ENCODE measurements at places on chromosomes 4 and X.

DNA sequence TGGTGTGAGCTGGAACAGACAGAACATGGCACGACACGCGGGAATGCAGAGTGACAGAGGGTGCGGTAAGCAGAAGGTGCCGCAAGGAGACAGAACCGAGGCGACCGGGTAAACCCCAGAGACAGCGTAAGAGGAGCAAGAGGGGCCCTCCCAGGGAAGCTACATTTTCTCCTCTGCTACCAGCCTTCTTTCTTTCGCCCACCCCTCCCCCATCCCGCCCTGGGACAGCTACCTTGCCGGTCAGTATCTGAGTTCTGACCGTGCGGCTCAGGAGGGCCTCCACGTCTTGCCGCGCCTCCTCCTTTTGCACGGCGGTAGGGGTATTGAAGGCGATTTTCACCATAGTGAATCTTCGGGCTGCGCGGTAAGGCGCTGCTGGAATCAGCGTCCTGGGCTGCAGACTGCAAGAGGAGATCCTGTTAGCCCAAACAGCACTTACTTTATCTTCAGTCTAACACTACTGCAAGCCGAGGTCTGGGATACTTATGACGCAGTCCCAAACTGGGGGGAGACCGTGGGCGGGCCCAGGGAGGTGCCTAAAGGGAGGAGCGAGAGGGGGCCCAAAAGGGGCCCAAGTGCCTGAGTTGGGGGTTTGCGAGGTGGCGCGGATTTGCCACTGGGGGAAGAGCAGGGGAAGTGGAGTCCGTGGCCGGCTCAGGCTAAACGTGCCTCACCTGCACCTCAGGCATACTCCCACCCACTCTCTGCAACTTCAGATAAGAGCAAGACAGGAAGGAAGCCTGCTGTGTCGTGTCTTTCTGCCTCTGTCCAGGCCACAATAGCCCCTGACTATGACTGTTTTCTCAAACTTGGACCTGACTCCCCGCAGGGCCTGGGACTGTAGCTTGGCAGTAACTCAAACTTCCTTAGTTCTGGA, at the start of gene ITM2A:
ITM2A (minus strand) TSS at position 462 of the 877 bp plus-strand sequence; CDS start at position 343, 119 bp downstream.
- DNase-seq, result no peak

DNA sequence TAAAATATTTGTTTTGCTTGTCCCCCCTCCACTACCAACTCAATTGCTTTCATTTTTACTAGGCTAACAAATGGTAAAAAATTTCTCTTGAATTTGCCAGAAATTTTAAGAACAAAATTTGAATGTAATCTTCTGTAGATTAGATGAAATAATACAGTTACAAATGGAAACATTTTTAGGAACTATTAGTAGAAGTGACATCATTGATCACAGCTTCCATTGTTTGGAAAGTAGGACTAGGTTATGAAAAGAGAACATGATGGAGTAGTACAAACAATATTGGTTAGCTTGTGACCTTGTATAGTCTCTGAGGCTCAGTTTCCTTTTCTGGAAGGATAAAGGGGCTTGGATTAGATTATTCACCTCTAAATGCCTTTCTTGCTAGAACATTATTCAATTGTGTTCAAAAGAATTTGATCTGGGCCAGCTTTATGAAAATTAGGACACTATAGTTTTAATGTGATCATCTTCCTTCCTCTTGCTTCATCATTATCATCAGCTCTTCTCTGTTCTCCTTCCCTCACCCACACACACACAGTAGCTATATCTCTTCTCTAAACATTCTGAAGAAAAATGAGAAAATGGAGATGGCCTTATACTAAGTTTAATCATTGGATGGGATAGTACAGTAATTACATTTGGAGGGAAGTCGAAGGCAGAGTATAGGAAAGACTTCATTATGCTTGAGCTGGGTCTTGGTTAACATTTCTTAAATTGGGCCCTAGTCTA, 9.9 kb downstream of the MTMR1 start:
- no peak for DNase-seq

DNA sequence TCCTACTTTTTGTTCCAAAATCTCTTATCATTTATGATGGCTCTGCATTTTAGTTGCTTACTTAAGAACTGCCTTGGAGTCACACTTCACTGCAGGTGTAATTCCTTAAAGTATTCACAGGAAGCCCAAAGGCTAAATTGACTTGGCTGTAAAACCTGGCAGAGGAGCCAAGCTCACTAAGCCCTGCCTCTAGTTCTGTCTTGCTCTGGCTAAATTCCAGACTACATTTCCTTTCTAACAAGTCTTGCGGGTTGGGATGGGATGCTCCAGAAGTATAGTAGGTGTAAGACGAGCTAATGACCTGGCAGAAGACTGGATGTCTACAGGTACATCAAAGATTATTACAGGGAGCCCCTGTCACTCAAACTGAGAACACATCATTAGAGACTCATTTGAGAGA, 924.0 kb upstream of the INTU start:
- no peak for DNase-seq

- no peak for DNase-seq
These were observed 511.0 kb upstream of the KLHL4 start for GRCh38 chrX:87006561-87006960.

GRCh38 chrX:10360116-10360515, 203.3 kb downstream of the CLCN4 start:
- no peak for DNase-seq
